A549 (cell line): ENCODE measurements at places on chromosomes 6 and 20.

- no peak for DNase-seq
These were observed 40.4 kb upstream of the ARHGAP18 start for GRCh38 chr6:129750360-129750759.

GRCh38 chr20:50387996-50388332 lies 122.2 kb upstream of the PTPN1 start:
- no peak for DNase-seq

GRCh38 chr6:56021943-56022342 lies 146.6 kb upstream of the BMP5 start:
- DNase-seq: no peak

GRCh38 chr6:36171573-36171972 lies 25.0 kb upstream of the BRPF3 start:
- DNase-seq: no peak

- DNase-seq: no peak
These were observed 73.4 kb upstream of the RNF24 start for GRCh38 chr20:4088766-4089165.

DNA sequence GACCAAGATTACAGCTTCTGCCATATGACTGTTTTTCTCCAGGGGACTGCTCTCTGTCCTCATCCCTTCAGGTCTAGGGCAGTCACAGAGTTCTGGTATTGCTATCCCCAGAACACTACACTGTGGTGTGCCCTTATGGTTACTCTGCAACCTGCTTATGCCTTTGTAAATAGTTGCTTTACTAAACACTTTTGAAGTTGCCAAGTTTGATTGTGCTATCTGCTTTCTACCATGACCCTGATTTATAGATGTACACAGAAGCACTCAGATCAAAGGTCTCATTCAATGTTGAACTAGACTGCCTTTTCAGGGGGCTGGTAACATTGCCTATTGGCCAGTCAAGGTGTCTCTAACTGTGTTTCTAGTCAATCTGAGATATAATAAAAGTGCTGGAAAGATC lies 794.7 kb downstream of the DHX35 start:
- DNase-seq: no peak

DNA sequence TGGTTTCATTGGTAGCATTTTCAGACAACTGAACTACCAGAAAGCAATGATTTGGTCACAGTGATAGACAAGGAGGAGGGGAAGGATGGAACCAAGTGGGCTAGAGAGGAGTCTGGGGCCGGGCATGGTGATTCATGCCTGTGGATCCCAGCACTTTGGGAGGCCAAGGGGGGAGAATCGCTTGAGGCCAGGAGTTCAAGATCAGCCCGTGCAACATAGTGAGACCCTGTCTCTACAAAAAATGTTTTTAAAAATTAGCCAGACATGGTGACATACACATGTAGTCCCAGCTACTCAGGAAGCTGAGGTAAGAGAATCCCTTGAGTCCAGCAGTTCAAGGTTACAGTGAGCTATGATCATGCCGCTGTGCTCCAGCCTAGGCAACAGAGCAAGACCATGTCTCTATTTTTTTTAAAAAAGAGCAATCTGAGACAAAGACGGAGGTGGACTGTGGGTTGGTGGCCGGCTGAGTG lies 70.6 kb downstream of the SYCP2L start:
- DNase-seq: no peak

DNA sequence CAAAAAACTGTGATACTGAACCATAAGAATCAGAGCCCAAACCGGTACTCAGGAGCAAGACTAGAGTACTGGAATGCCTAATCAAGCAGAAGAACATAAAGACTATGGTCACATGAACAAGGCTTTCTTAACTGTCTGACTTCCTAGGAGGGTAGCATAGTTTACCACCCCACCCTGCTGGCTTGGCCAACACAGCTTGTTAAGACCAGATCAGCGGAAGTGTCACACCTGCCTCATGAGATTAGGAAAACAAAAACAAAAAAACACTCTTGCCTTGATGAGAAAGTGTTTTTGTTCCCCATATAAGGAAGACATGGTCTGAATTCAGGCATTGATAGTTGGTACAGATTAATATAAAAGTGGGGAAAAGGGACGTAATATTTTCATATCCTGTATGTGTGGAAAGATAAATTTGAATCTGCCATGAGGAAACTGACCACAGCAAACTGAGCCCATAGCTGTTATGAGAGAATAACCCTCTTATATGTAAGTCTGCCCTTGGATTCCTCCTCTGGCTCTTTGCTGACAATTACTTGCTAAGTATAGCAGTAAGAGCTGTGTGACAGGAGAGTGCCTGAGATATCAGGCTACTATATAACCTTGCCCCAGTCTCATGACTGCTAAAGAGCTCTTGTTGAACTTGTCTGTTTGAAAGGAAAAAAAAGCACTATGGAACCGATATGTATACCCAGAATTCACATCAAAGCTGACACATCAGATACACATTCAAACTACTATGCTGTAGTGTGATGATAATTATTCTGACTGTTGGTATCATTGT lies 197.1 kb downstream of the EPHA7 start:
- DNase-seq: no peak

GRCh38 chr20:13041574-13042457 lies 33.0 kb downstream of the SPTLC3 start:
- no peak for DNase-seq

- DNase-seq: peak; percentile 66
These were observed 216.2 kb downstream of the NFATC2 start for GRCh38 chr20:51326201-51326819.

DNA sequence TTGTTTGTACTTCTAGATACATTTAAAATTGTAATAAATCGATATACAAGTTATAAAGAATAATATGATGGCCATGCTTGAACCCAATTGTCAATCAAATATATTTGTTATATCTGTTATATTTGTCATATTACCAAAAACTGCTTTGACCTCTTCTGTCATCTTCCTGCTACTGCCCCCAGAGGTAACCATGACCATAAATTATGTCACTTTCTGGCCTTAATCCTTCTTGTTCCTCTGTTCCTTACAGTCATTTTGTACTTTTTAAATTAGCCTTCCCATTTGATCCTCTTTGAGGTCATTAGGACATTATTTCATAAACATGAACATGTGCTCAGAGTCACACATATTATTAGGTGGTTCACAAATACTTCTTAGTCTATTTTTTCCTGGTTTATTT lies 124.7 kb downstream of the HFE start:
- DNase-seq: no peak

DNA sequence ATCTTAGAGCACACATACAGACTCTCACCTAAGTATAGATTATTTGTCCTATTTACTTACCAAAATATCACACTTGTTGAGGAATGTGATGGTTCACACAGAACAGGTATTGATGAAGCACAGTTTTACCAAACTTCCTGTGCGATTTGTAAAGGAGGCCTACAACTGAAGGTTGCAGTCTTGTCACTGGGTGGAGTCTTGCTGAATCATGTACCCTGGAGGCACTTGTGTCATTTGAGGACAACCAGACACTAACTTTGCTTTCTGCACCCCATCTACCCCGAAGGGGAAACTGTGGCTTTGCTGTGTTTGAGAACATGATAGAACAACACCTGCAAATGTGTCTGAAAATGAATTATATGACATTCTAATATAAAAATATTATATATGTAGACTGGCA lies 32.4 kb upstream of the HINT3 start:
- DNase-seq: no peak

DNA sequence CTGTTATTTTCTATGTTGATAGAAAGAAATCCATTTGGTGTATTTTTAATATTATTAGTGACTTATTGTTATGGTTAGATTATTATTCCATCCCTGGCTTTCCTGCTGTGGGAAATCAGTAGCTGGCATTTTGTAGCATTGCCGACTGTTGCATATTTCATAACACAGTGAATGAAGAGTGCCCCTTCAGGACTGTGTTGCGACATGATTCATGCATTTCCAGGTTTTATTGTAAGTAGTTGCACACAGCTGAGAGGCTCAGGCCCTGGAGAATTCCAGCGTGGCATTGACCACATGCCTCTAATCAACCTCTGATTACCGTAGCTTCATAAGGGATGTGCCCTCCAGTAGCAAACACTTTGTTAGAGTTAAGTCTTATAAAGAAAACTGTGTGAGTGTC lies 263.9 kb downstream of the FARS2 start:
- DNase-seq: no peak

DNA sequence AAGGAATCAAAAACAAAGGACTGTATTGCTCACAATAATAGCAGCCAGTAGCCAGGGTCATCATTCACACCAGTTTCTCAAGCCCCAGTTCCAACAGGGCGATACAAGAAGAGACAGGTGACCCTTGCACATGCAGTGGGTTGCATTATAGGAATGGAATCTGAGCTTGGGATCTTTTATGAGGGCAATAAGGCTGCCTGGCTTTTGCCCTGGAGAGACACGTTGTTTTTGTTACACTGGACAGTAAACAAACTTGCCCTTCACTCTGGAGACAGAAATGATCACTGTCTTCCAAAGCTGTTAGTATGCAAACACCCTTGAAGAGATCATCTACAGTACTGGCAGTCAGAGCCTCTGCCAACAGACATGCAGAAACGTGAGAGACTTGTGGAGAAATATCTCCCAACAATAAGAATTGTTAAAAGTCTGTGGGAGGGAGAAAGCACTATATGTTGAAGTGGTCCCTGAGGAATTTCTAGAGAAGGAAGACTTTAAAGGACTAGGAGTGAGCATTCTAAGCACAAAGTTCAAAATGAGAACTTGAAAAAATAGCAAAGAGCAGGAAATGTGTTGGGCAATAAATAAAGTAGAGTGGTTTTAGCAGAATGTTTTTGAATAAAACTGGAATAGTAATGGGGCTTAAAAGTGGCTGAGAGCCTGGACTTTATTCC lies 6.2 kb upstream of the COL12A1 start:
- DNase-seq: no peak

DNA sequence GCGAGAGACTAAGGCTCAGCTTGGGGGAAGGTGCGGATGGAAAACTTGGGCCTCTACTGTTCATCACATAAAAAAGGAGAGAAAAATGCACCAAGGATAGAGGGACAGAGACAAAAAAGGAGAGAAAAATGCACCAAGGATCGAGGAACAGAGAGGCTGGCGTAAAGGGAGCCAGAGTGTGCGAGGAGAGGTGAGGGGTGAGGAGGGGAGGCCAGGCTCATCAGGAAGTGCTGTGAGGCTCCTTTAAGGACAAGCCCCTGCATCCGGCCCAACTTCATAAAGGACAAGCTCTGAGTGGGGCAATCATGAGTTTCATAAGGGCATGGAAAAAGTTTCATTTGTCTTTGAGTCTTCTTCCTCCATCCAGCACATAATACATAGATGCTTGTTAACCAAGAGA lies 117.2 kb upstream of the NXT1 start:
- no peak for DNase-seq

DNA sequence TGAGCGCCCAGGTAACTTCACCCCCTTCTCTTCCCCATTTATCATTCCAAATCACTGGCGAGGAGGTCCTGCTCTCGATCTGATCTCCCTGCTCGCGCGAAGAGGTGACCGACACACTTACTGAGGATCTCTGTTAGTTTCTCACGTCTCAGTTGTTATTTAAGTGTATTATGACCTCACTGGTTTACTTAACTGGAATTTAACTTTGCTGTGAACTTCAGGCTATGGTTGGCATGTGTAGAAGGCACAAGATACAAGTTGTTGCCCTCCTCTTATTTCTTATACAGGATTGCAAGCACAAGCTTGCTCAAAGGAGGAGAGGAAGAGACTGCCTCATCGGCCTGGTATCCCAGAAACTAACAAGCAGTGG lies 1.2 kb downstream of the RNF217 start:
- no peak for DNase-seq

DNA sequence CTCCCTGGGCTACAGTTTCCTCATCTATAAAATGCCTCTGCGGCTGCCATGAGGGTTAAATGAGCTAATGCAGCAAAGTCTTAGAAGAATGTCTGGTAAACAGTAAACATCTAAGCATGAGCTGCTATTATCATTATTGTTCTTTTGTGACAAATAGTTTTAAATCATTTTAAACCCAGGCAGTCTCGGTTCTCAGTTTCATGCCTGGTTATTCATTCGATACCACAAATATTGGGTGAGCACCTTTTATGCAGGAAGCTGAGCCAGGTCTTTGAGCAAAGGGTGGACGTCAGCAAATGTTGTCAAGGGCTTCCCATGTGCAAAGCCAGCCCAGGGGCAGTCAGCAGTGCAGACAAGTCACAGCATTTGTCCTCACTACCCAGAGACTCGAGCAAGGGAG lies 128.7 kb downstream of the NFATC2 start:
- no peak for DNase-seq
